ENCODE measurements at places on chromosomes 1 and 21. TPM values are rescaled to one million over a fixed set of nuclear protein-coding genes. Genes with fewer than 3 reads are reported as not detected.

Gene KAZN
- 1.9 TPM for total RNA-seq

Gene MYBPH
- not detected for total RNA-seq

Gene CYP4B1
- total RNA-seq = not detected

Gene ANGPTL7
- not detected for total RNA-seq

Gene SPRR2E
- not detected for total RNA-seq

Gene EPS8L3
- not detected for total RNA-seq

Gene KIF17
- total RNA-seq = 1.3 TPM

Gene S100A9
- 34.3 TPM for total RNA-seq

Gene PCSK9
- total RNA-seq = 20.0 TPM

Gene DMBX1
- total RNA-seq = not detected

Gene PLA2G2D
- 0.10 TPM for total RNA-seq

Gene CR1
- 7.8 TPM for total RNA-seq

Gene TAL1
- total RNA-seq = 2.4 TPM

Gene PTGFR
- total RNA-seq = 10.5 TPM

Gene PDZK1IP1
- total RNA-seq = 38.7 TPM

Gene LMX1A
- total RNA-seq = 0.14 TPM

Gene RNF186
- total RNA-seq = 0.30 TPM

Gene PANK4
- total RNA-seq = 9.6 TPM

Gene C1orf185
- not detected for total RNA-seq

Gene SON
- 91.1 TPM for total RNA-seq

Gene TPTE
- not detected for total RNA-seq

Gene NKAIN1
- not detected for total RNA-seq

Gene SERPINC1
- total RNA-seq = 1,325 TPM

Gene HJV
- total RNA-seq = 119 TPM

Gene OR14K1
- total RNA-seq = not detected

Gene OR10T2
- total RNA-seq = not detected

Gene COL11A1
- not detected for total RNA-seq

Gene KRTAP11-1
- total RNA-seq = not detected

Gene DCST1
- not detected for total RNA-seq

Gene TP73
- 0.37 TPM for total RNA-seq

Gene PCP4
- not detected for total RNA-seq

Gene YBX1
- 218 TPM for total RNA-seq

Gene TTLL7
- total RNA-seq = 2.2 TPM

Gene RPTN
- not detected for total RNA-seq
